ENCODE measurements at places on chromosomes 3 and 15.

GRCh38 chr15:29134641-29135308, 134.8 kb downstream of the NSMCE3 start:
- DNase-seq, result no peak

DNA sequence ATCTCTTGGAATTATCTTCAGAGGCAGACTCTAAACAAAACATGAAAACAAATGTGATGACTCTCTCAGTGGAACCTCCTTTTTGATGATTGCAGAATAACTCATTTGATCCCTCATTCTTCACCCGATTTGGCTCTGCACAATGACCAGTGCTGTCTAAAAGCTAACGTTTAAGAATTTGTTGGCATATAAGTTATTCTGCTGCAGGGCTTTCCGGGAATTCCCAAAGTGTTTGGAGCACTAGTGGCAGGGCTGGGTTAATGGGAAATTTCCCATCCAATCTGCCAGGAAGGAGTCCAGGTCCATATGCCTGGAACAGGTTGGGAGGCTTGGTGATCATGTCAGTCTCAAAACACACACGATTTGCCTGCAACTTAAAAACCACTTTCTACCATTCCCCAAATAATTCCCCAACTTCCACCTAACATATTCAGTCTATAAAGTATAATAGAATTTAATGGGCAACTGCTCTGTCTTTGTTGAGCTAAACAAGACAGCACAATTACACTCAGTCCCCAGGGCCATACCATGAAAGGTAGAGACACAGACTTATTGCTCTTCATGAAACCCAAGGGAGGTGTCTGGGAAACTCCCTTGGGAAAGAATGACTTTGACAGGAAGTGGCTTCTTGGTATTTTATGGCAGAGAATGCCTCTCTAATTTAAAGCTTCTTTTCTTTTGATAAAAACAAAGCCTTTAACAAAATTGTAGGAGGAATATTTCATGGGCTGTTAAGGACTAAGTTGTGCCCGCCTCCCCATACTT, 38.0 kb downstream of the ARRDC4 start:
- no peak for DNase-seq

- no peak for DNase-seq
Measured at GRCh38 chr3:56076746-56077145, 391.5 kb downstream of the ERC2 start.

- DNase-seq, result no peak
Measured at GRCh38 chr15:45431511-45431910, 53.2 kb upstream of the GATM start.

GRCh38 chr15:44713006-44713966, 2.0 kb downstream of the B2M start:
- DNase-seq, result no peak

DNA sequence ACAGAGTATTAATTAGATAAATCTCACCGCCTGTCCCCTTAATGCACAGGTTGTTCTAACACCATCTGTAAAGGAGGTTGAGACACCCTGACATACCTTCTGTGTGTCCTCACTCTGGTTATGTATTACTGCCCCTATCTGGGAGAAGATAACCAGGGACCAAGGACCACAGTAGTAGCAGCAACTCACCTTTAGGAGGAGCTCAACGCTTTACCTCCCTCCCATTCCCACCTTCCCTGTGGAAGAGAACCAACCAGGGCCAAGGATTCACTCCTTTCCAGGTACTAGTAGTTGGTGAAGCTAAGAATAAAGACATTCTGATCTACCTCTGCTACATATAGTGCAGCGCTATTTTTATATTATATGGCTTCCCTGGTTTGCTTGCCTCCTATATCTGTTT, 232.6 kb downstream of the MEX3B start:
- DNase-seq, result no peak

GRCh38 chr15:63436872-63437375, 55.3 kb upstream of the CA12 start:
- peak; percentile 33 for DNase-seq

GRCh38 chr3:179948740-179949139, 88.0 kb downstream of the PEX5L start:
- no peak for DNase-seq

GRCh38 chr3:194253270-194253669, 97.9 kb downstream of the CPN2 start:
- DNase-seq, result no peak

GRCh38 chr15:70043590-70043989, 54.1 kb downstream of the TLE3 start:
- no peak for DNase-seq

DNA sequence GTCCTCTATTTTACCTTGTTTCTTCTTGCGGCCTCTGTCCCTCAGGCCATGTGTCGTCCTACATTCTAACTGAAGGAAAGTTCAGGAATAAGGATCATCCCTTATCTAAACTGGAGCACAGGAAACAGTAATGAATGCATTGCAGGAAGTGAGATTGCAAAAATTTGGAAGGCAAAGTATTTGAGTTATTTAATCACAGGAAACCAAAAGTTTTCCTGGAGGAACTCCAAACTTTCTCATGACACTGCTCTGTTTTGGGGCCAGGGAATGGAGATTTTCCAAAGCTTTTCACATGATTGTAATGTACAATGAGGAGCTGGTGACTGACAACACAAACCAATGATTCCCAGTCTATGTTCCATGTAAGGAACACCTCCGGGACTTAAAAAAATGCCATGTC, 57.8 kb upstream of the PLSCR4 start:
- DNase-seq, result no peak

DNA sequence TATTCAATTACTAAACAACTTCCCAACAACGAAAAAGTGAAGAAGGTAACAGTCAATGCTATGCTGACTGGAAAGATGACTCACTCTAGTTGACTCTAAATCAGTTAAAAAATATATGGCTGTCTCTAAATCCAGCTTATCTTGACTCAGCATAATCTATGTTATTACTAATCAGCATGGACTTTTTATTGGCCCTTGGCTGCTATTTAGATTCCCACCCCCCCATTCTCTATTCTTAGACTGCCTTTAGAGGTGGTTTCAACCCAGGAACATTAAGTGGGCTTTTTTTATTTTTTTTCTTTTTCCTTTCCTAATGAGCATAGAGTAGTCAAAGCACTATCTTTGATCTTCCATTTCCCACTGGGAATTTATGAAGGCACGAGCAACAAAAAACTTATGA, 1.9 kb downstream of the PCOLCE2 start:
- peak; percentile 25 for DNase-seq

GRCh38 chr15:60208709-60209108, 189.1 kb downstream of the ANXA2 start:
- DNase-seq, result no peak

DNA sequence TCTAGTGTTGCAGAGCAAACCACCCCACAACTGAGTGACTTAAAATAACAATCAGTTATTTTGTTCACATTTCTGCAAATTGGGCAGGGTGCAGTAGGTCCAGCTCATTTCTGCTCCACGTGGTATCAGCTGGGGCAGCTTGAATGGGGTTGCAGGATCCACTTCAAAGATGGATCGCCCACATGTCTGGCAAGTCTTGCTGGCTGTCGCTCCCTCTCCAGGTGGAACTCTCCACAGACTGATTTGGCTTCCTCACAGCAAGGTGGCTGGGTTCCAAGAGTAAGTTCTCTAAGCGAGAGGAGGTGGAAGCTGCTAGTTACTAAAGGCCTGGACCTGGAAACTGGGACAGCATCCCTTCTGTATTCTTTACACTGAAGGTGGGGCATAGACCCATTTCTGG, 213.3 kb downstream of the SLC9A9 start:
- no peak for DNase-seq

- DNase-seq, result no peak
Measured at GRCh38 chr3:122982216-122983185, 45.1 kb downstream of the SEMA5B start.

DNA sequence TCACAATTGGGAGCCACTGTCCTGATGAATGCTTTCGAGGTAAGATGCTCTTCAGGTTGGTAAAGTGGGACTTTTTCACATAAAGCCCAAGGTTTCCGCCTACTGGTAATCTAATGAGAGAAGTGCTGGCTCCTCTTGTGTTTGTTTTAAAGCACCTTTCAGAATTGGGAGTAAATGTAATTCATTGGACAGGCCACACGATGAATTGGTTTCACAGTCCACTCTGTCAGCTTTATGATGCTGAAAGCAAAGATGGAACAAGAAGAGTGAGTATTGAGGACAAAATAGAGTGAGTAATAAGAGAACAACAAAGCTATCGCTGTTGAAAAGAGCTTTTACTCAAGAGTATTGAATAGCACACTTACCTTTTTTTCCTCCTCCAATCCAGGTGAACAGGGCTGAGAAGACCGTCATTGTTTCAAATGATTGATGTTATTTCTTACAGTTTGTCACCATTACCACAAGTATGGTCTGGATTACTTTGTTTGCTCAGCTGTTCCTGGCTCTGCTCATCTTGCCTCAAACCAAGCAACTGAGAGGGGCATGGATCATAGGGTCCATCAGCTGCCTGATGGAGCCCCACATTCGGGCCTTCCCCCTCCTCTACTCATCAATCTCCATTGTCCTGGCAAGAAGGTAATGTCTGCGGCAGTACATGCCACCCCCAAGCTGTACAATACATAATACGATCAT, 136.1 kb upstream of the CNTN4 start:
- no peak for DNase-seq

DNA sequence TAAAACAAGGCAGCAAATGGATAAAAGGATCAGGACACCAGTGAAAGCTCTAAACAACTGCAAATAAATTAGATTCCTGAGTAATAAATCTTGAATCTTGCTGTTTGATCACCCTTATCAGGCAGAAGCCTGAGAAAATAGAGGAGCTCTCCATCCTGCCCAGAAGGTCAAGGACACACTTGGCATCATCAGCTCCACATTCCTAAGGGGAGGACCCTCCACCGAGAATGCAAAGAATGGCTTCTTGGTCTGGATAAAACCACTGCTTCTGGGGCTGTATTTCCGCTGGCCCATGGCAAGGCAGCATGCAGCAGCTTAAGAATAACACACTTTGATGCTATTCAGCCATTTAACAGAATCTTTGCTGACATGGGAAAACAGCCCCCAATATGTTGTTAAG, 108.9 kb upstream of the TSC22D2 start:
- DNase-seq, result no peak

- DNase-seq, result no peak
Measured at GRCh38 chr3:111823341-111823855, 35.7 kb upstream of the PHLDB2 start.

- DNase-seq, result no peak
Measured at GRCh38 chr3:52225452-52226228, at the start of gene TLR9. Gene TLR9 (minus strand): TSS chr3:52225645. CDS start chr3:52225529, 116 bp downstream.

DNA sequence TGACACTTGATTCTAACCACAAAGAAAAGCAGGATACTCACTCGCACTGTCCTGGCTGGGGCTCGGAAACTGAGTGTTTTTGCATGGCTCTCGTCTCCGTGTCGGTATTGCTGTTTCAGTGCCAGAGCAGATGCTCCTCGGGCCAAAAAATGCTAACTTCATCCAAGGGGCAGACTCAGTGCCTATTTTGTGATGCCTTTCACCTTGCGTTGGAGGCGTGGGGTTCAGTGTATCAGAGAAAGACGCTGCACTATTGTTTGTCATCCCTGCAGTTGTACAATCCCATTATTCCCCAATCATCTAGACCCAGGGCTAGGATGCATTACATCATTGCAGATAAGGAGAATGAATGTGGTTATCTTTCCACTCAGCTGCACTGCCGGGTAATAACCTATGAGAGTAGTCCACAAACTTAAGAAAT, 1.4 kb downstream of the CACNA2D3 start:
- no peak for DNase-seq

DNA sequence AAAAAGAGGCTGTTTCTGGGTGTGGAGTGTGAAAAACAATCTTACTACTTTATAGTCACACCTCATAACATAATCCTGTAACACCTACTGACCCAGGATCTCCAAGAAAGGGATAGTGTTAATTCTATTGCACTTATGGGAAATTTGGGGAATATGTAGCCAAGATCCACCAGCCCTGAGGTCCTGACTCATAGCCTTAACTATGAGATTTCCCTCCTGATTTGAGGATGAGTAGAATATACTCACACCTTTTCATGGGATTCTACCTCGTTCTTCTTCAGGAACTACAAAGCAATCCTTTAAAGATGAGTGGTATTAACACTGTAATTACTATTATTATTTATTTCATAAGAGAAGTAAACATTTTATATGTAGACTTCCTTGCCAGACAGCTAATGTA, 315.2 kb downstream of the MECOM start:
- DNase-seq, result no peak

Data from H54 (cell line).